Stimulated activated CD4-positive, alpha-beta T cell treated with anti-CD3 and anti-CD28 coated beads, Interleukin-12 subunit alpha, Interleukin-12 subunit beta, amount 100 ng/mL, for 48 hours (primary cell): ENCODE measurements at places on chromosomes 13 and 19.

DNA sequence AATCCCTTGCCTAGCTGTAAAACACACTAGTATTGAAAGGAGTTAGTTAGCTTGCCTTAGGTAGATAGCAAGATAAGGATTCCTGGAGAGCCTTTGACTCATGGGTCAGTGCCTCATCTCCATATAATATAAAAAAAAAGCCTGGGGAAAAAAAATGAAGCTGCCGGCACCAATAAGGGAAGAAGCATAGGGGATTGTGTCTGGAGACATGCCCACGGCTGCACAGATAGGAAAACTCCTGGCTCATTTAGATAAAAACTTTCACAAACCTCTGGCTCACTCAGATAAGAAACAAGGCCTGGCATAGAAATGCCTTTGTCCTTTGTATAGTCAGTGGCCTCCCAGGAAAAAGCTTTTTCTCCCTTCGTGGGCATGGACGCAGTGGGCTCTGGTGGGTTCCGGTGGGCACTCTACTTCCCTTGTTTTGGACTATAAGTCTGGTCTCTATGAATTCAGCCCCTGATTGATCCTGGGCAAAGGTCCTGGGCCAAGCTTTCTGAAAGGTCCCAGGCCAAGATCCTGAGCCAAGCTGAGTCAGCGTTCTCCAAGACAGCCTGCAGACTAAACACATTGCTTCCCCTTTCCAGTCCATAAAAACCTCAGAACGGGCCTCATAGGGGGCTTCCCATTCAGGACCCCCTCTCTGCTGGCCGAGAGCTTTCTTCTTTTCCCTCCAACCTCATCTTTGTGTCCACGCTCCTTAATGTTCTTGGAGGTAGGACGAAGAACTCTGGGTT lies 4.9 kb upstream of the OR7A17 start:
- DNase-seq: no peak

- peak; percentile 26 for DNase-seq
Observed at GRCh38 chr19:56350416-56351045, 35.9 kb upstream of the ZSCAN5A start.

DNA sequence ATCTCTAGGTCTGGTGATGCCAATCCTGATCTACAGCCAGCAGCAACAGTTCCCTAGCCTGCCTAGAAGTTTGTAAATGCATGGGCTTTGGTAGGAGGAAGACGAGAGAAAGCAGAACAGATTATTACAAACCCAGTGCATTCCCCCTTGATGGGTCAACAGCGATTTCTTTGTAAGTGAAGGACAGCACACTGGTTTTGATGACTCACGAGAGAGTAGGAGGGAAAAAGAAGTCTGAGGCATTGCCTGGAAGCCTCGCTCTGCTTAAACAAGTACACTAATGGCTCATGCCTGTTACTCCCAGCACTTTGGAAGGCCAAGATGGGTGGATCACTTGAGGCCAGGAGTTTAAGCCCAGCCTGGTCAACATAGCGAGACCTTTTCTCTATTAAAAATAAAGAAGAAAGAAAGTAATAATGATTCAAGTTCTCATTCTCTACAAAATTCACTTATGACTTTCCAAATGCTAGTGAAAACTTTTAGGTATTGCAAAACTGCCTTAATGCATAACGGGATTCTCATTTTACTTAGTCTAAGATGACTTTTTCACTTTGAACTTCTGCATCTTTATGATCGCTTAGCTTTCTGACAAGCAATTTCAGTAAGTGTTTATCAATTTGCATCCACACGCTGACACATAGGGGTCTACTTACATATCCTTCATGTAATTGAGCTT lies 47.7 kb upstream of the USPL1 start:
- DNase-seq: no peak

GRCh38 chr13:70964874-70965273 lies 856.6 kb upstream of the KLHL1 start:
- DNase-seq: no peak

DNA sequence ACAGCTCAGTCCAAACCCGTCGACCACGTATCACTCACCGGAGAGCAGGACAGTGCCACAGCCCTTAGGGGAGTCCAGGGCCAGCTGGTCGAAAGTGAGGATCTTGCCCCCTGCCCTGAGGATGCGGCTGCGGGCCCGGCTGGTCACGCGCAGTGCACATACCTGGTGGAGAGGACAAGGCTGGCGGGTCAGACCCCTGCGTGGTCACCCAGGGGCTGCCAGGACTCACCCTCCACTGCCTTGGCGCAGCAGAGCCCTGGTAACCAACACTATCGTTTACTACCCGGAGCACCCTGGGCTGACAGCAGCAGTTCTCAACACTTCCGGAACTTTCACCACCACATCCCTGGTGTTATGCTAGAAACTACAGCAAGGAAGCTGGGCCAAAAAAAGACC lies 1.2 kb upstream of the FAM83E start:
- DNase-seq: no peak
